ENCODE measurements at places on chromosomes 5 and 9.

GRCh38 chr9:1057910-1058309 is 7.8 kb downstream of the DMRT2 start:
- no peak for DNase-seq

DNA sequence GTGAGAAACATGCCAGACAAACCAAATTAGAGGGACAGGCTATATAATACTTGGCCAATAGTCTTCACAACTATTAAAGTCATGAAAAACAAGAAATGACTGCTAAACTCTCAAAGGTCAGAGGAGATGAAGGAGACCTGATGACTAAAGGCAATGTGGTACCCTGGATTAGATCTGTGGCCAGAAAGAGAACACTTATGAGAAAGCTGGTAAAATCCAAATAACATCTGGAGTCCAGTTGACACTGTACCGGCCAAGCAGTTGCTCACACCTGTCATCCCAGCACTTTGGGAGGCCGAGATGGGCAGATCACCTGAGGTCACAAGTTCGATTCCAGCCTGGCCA is 24.4 kb downstream of the ATOX1 start:
- no peak for DNase-seq

GRCh38 chr9:93945400-93946337 is 9.5 kb downstream of the BARX1 start:
- no peak for DNase-seq

- no peak for DNase-seq
These were observed 23.1 kb upstream of the SLC9A3 start for GRCh38 chr5:547086-547924.

DNA sequence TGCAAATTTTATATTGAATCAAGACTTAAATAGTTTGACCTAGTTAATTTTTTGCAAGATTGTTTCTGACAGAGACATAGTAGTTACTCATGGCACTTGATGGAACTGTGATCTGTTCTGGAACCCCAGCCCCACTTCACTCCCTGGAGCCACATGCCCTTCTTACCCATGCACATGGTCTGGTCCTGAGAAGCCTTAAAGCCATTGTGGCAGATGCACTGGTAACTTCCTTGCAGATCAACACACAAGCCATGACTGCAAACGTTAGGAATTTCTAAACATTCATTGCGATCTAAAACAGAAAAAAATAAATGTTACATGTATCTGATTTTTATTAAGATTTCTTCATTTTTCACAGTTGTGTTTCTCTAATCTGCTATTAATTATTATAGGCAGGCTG is 221.2 kb downstream of the SLC12A2 start:
- no peak for DNase-seq

DNA sequence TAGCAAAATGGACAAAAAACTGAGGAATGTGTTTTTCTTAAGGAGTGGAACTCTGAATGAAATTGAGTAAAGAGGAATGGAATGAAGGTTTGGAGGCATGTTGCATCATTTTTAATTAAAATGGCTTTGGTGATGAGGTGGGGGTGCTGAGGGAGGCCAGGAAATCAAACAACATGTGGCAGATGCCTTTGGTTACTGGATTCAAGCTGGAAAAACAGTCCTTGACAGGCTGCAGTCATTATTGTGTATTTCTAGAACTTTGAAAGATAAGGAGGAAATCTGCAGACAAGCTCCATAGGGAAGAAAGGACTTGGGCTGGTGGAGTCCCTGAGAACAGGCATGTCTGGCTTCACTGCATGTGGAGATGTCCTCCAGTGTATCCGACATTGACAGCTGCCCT is 203.5 kb upstream of the HAPLN1 start:
- no peak for DNase-seq

GRCh38 chr5:10303699-10304170 is 4.0 kb downstream of the CMBL start:
- DNase-seq: no peak

DNA sequence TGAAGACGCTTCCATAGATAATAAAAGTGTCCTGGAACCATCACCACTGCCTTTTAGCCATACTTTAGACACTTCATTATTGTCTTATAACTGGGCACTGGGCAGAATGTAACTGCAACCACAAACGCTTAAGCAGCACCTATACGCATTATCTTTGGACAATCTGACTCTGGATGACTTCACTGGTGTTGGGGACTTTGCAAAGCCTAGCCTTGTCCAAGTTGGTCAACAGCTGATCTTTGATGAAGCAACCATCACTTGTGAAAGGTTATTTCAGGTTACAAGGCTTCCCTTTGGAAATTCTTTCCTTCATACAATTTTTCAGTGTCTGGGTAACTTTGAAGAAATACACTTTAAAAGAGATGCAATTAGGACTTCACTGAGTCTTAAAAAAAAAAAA is 77.8 kb upstream of the ZNF462 start:
- no peak for DNase-seq

GRCh38 chr9:96199006-96199405 is 103.0 kb downstream of the HSD17B3 start:
- DNase-seq: no peak

GRCh38 chr5:174315871-174316270 is 270.4 kb downstream of the NSG2 start:
- no peak for DNase-seq

Measured in DMS79 (cell line).